ENCODE measurements at places on chromosomes 5 and 9. TPM values are rescaled to one million over a fixed set of nuclear protein-coding genes. Genes with fewer than 3 reads are reported as not detected.

MVB12B gene
- polyA plus RNA-seq: 11.2 TPM

DNA sequence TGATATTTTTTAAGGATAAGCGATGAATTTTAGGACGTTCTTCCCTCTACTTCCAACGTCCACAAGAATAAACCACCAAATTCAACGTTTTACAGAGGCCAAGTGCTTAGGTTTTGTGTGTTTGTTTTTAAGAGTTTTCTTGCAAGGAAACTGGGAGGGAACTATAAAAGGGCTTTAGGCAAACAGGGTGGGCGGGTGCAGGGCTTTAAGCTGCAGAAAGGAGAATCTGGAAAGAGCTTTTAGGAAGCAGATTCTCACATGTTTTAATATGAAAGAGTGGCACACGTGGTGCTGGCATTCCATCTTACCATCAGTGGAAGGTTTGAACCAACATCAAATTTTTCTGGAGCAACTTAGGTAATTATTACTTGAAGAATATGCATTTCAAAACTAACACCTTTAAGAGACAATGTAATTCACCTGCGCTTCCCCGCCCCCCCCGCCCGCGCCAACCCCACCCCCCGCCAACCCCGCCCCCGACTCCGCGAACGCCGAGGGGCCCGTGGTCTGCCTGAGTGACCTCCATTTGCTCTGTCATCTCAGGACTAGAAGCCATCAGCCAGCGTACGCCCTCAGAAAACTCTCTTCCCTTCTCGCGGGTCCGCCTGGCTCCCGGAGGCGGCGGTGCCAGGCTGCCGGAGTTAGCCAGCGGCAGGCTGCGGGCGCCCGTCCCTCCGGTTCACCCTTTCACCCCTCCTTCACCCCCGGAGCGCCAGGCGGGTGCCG, 911 bp upstream of the PIK3R1 start:
- H3K4me1 ChIP-seq: peaks cover 14% of the 10 kb centered on the region
- DNase-seq: peak; percentile 32
- H3K4me3 ChIP-seq: peak overlapping the region; percentile 62
- H3K36me3 ChIP-seq: no peaks in the 10 kb centered on the region
- H3K27ac ChIP-seq: peak overlapping the region; percentile 98

DNA sequence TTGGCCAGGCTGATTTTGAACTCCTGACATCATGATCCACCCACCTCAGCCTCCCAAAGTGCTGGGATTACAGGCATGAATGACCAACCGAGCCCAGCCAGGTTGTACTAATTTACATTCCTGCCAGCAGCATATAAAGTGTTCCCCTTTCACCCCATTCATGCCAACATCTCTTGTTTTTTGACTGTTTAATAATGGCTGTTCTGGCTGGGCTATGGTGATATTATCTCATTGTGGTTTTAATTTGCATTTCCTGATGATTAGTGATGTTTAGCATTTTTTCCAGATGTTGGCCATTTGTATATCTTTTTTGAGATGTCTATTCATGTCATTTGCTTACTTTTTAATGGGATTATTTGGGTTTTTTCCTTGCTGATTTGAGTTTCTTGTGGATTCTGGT, 87.3 kb downstream of the INVS start:
- no peaks in the 10 kb centered on the region for H3K4me1 ChIP-seq
- H3K36me3 ChIP-seq: no peaks in the 10 kb centered on the region
- H3K27me3 ChIP-seq: no peaks in the 10 kb centered on the region
- H3K27ac ChIP-seq: no peak overlapping the region
- H3K4me3 ChIP-seq: no peak overlapping the region

GRCh38 chr5:39301406-39301805, 62.9 kb downstream of the C9 start:
- no peaks in the 10 kb centered on the region for H3K27me3 ChIP-seq
- no peak overlapping the region for H3K27ac ChIP-seq
- H3K36me3 ChIP-seq: no peaks in the 10 kb centered on the region
- H3K4me1 ChIP-seq: no peaks in the 10 kb centered on the region
- H3K4me3 ChIP-seq: no peak overlapping the region
